Activated T-cell treated with anti-CD3 and anti-CD28 coated beads for 48 hours (primary cell): ENCODE measurements at places on chromosomes 2 and 18.
A peak's percentile ranks its signal among the peaks of the same experiment; 100 is the strongest.

DNA sequence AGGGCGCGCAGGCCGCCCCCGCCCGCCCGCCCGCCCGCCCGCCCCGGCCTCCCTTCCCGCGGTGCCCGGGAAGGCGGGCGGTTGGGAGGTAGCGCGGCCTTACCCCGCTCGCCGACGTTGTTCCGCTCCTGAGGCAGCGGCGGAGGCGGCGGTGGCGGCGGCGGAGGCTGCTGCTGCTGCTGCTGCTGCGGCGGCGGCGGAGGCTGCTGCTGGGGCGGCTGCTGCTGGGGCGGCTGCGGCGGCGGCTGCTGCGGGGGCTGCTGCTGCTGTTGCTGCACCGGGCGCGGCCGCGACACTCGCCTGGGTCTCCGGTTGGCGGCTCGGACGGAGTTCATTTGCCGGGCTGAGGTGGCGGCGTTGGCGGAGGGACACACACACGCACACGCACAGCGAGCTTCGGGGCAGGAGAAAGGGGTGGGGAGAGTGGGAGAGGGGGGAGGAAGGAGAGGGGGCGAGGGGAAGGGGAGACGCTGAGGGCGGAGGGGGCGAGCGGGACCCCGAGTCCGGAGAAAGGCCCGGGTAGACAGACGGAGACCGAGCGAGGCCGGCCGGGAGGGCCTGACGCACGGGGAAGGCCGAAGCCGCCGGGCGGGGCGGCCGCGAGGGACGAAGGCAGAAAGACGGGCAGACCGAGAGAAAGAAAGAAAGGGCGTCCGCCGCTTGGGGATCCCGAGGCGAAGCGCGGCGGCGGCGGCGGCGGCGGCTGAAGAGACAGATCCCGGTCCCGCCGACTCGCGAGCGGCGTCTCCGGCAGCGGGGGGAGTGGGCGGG, 727 bp downstream of the FBXO11 start:
- DNase-seq: peak; percentile 47

- DNase-seq: no peak
Observed at GRCh38 chr2:194696690-194697089, 960.3 kb upstream of the SLC39A10 start.

DNA sequence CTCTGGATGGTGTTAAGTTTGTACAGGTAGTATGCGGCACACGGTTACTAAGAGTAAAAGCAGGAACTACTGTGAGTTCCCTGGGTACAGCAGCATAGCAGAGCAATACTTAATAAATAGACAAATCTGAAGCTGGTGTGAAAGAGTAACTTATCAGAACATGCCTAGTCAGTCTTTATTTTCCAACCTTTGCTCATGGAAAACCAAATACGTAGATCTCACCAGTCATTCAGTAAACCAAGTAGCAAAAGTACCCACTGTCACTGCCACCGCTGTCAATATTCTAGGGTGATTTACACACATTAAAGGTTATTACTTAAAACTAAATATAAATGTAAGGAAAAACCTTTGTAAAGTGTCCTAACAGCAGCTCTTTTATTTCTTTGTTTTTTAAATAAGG, 35.0 kb downstream of the SIGLEC15 start:
- DNase-seq: no peak

GRCh38 chr2:172889768-172890430, 154.3 kb downstream of the RAPGEF4 start:
- no peak for DNase-seq

- DNase-seq: no peak
Observed at GRCh38 chr2:127735044-127735443, 33.7 kb downstream of the SFT2D3 start.

- DNase-seq: no peak
Observed at GRCh38 chr18:61148322-61148721, 184.9 kb upstream of the CDH20 start.

DNA sequence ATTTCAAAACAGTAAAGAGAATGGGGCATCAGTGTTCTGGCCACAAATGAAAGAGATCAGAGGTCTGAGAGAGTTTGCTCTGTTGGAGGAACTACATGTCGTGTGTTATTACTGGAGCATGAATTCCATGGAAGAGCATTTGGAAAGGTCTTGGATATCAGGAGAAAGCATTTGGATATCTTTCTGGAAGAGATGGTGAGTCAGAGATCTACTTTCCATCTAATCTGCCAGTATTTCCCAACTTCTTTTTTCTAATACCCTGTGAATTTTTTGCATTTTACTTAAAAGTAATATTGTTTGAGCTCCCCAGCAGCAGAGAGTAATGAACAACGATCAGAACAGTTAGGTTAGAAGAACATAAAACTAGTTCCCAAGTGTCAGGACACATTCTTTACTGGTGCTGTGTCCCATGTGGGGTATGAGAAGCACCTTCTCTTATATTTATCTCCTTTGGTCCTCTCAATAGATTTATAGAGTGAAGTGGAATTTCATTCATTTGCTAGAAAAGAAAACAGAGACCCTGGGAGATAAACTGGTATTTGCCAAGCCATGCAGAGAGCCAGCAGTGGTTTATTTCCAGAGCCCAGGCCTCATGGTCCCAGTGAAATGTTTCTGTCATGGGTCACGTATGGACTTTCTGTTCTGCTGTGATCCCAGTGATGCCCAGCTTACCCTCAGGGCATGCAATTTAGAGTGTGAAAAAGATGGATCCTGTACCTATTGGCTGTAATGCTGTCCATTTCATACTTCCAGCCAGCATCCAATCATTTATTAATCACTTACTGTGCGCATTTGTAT, 130.8 kb upstream of the NT5C1B start:
- no peak for DNase-seq

- no peak for DNase-seq
Observed at GRCh38 chr2:100274566-100275199, 47.6 kb downstream of the LONRF2 start.

DNA sequence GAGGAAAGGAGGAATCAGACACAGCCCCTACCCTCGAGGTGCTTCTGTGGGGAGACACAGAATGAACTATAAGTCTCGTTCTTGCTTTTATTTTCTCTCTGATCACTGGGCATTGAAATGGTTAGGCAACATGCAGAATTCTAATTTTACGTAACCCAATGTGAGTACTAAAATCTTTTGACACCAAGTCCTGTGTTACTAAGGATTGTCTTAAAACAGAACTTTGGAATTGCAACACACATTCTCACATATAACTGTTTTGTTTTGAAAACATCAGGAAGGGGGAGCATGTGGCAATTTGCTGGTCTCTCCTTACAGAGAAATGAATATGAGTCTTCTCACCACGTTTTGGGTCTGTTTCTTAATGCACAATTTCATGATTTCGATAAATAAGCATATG, 23.6 kb upstream of the SULT1C4 start:
- no peak for DNase-seq

DNA sequence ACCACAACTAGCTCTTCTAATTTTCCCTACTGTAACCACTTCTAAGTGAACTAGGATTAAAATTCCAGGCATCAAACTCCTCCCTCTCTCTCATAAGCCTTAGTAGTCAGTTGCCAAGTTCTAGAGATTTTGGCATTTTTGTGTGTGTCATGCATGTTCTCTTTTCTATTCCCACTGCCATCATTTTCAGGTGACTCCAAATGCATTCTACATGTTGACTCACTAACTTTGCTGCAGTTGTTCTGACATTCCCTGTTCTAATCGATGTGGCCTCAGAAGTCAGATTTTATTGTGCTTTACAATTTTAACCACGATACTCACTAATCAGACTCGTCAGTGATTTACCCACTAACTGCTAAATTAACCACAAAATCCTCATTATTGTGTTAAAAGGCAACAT, 13.3 kb downstream of the DSC1 start:
- no peak for DNase-seq

GRCh38 chr2:84856787-84857186, 24.1 kb downstream of the TRABD2A start:
- no peak for DNase-seq

- no peak for DNase-seq
Observed at GRCh38 chr18:2617401-2617998, 38.0 kb upstream of the SMCHD1 start.

GRCh38 chr2:134463699-134464022, 209.8 kb downstream of the MGAT5 start:
- no peak for DNase-seq

DNA sequence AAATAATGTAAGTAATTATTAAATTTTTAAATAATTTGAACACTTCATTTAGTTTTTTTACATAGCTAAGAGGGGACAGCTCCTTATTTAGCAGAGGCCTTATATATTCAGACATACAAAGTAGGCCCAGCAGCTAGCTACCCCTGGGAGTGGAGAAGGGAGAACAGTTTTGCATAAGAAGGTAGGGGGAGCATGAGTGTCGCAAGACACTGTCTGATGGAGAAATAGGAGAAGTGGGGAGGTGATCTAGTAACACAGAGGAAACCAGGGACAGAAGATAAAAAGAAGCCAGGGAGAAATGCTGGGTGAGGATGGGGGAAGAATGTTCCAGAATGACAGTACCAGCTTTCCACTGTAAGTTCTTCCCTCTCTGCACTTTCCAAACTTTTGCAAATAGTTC, 16.0 kb upstream of the RGPD4 start:
- no peak for DNase-seq

DNA sequence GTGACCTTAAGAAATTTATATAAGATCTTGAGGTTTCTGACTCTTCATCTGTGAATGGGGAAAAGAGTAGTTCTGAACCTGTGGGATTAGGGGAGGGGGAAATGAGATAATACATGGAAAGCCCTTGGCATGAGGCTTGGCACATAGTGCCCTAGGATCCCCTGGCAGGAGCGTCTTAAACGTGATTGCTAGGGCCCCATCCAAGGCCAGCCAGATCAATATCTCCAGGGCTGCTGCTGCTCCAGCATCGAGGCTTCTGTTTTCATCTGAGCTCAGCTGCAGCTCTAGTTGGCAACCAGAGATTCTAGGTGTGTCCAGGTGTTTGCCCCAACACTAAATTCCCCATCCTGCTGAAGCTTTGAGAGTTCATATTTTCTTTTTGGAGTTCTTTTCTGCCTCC, 71.0 kb downstream of the IL1R2 start:
- no peak for DNase-seq

GRCh38 chr2:37637985-37638384, 33.5 kb downstream of the CDC42EP3 start:
- no peak for DNase-seq

- DNase-seq: peak; percentile 50
Observed at GRCh38 chr2:237154884-237155851, 69.5 kb downstream of the COPS8 start.

GRCh38 chr2:167334146-167334742, 446.0 kb downstream of the XIRP2 start:
- DNase-seq: no peak

DNA sequence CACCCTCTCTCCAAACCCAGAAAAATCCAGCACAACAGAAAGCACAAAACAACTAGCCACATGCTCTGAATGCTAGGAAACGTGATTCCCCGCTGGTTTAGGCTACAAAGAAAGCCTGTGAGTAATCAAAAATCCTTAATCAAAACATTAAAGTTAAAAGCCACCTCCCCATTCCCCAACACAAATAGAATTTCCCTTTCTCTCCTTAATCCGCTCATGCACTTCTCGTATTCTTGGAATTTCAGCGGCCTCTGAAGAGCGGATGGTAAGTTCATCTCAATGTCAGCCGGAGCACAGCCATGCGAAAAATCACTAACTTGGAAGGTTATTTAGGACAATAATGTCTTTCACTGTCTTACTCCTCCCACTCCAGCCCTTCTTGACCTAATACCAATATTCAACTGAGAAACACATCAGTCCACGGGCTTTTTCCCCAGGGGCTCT, 126.7 kb downstream of the OSBPL1A start:
- no peak for DNase-seq

DNA sequence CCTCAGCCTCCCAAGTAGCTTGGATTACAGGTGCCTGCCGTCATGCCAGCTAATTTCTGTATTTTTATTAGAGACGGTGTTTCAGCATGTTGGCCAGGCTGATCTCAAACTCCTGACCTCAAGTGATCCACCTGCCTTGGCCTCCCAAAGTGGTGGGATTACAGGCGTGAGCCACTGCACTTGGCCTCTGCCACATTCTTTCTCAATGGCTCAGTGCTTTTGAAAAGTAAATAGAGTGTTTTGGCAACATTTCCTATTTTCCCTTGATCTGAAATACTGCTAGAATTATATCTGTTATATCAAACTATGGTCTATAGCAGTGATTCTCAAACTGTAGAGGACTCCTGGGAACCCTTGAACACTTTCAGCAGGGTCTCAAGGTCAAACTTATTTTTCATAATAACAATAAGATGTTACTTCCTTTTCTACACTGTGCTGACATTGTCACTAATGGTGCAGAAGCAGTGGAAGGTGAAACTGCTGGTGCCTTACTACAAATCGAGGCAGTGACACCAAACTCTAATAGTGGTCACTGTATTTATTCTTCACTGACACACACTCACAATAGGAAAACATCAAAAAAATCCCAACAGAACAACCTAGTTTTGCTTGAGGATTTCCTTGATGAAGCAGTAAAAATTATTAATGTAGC, 10.6 kb downstream of the DAW1 start:
- DNase-seq: no peak

DNA sequence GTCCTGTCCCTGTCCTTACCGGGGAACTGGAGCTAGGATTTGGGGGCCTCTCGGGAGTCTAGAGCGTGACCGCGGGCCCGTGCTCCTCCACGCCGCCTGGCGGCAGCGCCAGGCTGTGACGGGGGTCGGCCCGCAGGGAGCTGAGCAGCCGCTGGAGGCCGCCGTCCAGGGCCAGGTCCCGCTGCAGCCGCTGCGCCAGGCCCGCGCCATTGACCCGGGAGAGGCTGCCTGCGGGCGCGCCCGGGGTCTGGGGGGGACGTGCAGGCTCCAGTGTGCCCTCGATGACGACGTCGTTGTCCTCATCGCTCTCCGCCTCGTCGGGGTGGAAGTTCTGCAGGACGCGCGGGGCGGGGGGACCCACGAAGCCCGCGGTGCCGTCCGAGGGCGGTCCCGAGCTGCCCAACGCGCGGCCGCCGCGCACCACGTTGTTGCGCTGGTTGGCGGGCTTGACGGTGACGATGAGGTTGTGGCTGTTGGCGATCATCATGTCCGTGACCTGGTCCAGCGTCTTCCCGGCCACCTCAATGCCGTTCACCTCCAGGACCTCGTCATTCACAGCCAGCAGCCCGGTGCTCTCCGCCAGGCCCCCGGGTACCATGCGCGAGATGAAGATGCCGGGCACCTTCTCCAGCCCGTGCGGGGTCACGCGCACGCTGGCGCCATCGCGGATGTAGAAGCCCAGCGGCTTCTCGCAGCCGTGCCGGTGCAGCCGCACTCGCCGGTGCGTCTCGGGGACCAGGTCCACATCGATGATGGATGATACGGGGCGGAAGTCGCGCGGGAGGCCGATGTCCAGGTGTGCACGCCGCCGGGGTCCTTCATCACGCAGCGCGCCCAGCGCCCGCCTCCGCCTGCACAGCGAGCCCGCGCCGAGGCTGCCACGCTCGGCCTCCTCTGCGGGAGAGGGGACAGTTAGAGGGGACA, 50.9 kb downstream of the ADNP2 start:
- DNase-seq: peak; percentile 62

GRCh38 chr2:195150819-195151218, 506.2 kb upstream of the SLC39A10 start:
- DNase-seq: no peak

- no peak for DNase-seq
Observed at GRCh38 chr18:13442451-13442850, 223.9 kb downstream of the LDLRAD4 start.

DNA sequence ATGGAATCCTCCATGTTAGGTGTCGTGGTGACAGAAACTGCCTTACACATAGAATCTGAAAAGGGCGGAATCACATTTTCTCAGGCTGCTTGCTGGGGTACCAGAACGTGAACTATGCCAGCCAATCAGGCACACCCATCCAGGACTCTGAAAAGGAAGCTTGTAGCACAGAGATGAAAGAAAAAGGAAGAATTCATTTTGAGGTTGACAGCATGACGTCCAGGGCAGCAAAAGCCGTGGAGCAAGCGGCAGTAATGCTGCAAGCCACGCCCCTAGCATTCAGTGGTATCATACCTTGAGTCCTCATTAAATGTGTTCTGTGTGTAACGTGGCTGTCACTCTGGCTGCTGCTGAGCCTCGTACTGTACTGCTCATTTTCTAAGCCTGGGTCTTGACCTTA, 304.0 kb downstream of the DYSF start:
- DNase-seq: no peak
